ENCODE measurements at places on chromosomes 1 and 21.

- DNase-seq = no peak
Measured at GRCh38 chr1:244836135-244836521, 670 bp downstream of the COX20 start.

GRCh38 chr21:34908419-34909055 lies 140.6 kb downstream of the RUNX1 start:
- DNase-seq = no peak

DNA sequence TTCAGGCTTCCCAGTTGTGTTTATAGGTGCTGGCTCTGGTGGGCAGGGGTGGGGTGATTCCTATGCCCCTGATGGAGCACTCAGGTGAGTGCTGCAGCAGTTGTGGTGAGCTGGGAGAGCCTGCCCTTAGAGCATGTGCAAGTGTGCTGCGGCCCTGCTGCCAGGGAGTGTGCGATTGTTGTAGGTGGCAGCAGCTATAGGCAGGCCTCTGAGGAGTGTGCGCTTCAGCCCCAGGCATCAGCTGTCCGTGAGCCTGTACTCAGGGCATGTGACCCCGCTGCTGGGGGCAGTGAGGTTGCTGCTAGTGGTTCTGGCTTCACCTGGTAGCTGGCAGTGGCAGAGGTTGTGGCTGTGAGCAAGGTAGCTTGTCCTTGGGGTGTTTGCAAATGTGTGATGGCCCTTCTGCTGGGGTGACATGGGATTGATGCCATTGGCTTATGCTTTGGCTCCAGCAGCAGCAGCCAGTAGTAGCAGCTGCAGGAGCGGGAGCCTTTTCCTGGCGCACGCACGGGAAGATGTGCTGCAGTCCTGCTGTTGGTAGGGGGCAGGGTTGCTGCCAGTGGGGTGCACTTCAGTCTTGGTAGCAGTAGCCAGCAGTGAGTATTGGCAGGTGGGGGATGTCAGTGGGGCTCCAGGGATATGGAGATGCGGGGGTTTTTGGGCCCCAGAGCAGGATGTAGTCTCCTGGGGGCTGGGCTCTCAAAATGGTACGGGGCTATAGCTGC lies 37.7 kb downstream of the SYCP1 start:
- no peak for DNase-seq

GRCh38 chr1:54838565-54839180 lies 37.5 kb upstream of the TTC22 start:
- DNase-seq = no peak

GRCh38 chr1:157995583-157996169 lies 2.2 kb downstream of the KIRREL1 start:
- no peak for DNase-seq

- no peak for DNase-seq
Measured at GRCh38 chr21:33373451-33373850, 29.8 kb upstream of the IFNGR2 start.

DNA sequence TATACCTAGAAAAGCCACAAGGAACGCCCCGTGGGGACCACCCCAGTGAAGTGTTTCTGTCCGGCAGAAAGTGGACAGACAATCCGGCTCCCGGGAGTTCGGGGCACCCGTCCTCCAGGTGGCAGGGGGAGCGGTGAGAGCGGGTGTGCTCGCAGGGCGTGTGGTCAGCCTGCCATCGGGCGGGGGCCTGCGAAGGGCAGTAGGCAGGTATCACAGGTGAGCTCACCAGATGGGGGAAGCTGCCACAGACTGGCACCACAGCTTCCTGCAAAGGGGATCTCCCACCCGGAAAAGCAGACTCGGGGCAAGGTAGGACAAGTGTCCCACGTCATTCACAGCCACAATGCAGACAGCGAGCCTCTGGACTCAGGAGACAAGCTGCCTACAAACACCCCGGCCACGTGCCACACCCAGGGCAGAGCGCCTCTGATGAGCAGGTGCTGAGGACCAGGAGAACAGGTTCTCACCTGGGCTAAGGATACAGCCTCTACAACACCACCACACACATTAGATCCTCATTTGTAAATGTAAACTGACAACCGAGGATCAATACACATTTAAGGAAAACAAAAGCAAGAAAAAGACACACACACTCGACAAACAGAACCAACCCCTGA lies 36.4 kb downstream of the VPS26C start:
- no peak for DNase-seq

DNA sequence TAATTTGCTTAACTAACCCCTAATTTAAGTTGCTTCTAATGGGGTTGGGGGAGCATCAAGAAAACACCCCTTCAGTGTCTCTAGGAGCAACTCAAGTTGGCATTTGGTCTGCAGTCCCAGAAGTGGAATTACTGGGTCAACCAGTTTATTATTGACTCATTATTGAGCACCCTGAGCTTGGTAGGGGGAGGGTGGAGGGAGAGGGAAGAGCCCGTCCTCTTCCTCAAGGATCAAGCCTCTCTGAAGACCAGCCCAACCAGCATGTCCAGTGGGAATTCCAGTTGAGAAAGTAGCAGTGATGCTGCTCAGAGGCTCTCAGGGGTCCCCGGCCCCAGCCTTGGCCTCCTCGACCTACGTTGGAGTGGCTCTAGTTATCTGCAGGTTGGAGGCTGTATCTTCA lies 2.1 kb upstream of the PLA2G2F start:
- DNase-seq = no peak

GRCh38 chr1:230599926-230600656 lies 42.2 kb upstream of the COG2 start:
- DNase-seq = no peak

DNA sequence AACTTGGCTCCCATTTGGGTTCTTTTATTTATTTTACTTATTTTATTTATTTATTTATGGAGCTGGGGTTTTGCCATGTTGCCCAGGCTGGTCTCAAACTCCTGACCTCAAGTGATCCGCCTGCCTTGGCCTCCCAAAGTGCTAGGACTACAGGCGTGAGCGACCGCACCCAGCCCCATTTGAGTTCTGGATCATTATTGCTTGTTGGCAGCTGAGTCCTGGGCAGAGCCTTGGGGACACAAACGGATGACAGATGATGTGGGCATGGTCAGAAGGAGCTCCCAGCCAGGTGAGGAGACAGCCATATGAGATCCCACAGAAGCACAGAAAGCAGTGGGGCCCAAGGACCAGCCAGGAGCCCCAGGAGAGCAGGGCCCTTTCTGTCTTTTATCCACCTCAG lies 254.0 kb downstream of the MATN1 start:
- DNase-seq = no peak

DNA sequence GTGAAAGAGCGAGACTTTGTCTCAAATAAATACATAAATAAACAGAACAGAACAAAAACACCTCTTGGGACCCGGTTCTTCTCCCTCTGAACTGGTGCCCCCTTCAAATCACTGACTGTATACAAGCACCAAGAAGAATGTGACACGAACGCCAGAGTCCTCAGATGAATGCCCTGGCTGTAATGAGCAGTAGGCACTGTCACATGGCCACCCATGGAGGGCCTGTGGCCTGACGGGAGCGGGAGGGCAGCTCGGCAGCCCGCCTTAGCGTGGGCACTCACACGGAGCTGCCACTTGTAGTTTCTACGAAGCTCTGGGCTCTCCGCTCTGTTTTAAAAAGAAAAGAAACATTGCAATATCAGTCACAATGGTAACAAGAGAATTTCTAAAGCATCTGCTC lies 146.0 kb downstream of the PEX14 start:
- no peak for DNase-seq

DNA sequence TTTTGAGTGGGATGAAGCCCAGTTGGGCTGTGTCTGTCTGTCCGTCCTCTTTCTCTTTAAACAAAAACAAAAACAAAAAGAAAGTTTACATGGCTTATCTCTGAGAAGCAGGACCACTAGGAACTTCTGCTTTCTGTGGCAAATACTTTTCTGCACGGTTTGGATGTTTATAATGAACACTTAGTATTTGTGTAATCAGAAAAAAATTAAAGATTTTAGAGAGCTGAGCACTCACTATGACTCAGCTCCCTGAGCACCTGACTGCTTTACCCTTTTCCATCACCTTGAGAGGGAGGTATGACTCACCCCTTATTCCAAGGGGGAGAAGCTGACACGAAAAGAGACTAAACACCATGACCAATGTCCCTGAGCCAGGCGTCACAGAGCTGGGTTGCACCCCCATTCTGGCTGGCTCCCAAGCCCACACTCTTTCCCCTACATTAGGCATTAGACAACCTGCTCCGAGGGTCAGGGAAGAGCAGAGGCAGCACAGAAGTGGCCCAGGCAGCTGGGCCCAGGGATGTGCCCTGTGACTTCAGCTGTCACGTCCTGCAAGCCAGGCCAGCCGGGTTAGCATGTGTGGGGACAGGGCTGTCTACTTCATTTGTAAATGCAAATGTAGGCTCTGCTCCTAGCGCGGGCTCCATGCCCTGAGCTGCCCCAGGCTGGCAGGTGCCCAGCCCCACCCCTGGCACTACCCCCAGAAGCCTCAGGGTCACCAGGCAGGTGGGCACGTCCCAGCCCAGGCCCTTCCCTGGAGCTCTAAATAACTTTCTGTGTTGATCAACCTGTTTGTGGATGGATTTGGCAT lies 30.4 kb downstream of the RAP1GAP start:
- DNase-seq = peak; percentile 42

GRCh38 chr1:117181630-117182041 lies 29.1 kb downstream of the VTCN1 start:
- DNase-seq = no peak

GRCh38 chr21:35441868-35442582 lies 392.9 kb upstream of the RUNX1 start:
- DNase-seq = no peak

DNA sequence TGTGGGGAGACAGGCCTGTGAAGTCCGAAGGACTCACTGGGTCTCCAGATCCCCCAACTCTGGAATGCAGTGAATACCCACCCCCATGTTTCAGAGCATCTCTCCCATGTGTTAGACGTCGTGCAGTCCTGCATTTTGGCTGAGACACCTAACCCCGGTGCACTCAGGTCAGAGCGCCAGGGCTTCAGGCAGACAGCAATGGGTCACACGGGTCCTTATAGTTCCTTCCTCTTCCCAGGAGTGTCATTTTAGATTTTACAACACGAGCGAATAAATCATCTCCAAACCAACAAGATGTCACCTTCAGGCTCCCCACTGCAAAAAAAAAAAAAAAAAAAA lies 5.1 kb downstream of the PRRX1 start:
- DNase-seq = no peak

DNA sequence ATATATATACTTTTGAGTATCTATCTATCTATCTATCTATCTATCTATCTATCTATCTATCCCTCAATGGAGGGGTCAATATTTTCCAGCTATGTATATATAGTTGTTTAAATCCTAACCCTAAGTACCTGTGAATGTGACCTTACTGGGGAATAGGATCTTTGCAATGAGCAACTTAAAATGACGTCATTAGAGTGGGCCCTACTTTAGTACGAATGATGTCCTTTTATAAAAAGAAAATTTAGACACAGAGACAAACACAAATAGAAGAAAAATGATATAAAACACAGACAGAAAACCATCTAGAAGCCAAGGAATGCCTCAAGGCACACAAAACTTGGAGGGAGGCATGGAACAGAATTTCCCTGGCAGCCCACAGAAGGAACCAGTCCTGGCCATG lies 2283.7 kb downstream of the NCAM2 start:
- no peak for DNase-seq

GRCh38 chr1:94325377-94326302 lies 88.3 kb upstream of the ARHGAP29 start:
- no peak for DNase-seq

- no peak for DNase-seq
Measured at GRCh38 chr1:214864896-214865688, 217.4 kb upstream of the KCNK2 start.

- DNase-seq = no peak
Measured at GRCh38 chr1:110601332-110601731, 4.8 kb downstream of the KCNA2 start.

DNA sequence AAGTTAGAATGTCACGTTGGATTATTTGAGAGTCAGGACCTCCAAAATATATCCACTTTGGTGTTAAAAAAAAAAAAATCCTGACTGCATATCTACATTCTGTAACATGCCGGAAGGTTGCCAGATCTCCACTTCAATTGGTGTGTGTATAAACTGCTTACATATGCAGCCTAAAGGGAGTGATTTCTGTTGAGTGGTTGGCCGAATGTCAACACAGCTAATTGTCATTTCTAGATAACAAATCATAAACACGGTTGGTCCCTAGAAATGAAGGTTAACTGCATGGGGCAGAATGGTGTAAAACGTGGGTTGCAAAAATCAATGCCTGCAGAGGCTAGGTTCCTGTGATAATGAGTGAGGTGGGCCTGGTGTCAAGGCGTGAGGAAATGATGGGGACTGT lies 15.0 kb upstream of the ROR1 start:
- no peak for DNase-seq

DNA sequence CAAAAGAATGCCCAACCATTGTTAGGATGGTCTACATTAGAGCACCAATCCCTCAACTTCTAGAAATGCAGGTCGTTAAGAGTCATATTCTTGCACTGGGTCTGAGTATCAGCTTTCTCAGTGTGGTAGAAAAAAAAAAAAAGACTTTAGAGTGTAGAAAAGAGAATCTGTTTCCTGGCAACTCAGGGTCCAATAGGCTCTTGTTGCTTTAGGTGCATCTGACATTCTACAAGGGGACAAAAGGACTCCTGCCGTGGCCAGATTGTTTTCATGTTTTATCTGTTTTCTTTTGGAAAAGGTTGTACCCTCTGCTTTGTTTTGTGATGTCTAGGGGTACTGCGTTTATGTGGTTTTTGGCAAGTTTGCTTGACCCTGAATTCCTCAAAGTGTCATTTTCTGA lies 105.4 kb upstream of the KCNK2 start:
- no peak for DNase-seq

DNA sequence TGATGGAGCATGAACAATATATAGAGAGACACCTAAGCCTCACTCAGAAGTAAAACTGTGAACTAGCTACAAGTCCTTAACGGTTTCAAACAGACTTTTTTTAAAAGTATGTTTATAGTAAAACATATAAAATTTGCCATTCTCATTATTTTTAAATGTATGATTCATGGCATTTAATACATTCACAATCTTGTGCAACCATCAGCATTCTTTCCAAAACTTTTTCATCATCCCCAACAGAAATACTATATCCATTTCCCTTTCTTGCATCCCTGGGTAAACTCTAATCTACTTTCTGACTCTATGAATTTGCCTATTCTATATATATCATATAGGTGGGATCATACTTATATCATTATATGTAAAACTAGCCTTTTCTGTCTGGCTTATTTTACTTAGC lies 25.5 kb downstream of the EVI5 start:
- DNase-seq = no peak

DNA sequence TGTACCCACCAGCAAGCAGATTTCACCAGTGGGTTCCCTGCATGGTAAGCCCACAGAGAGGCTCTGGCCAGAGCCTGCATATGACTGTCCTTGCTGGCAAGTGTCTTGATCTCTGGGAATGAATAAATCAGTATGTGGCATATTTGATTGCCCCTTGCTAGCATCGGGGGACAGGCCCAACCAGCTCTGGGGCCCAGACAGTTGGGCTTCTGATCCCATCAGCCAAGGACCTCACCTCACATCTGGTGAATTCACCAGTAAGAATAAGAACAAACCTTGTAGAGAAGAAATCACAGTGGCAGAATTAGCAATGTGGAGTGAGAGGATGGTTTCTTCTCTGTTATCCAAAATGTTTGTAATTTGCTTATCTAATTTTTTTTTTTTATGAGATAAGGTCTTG lies 15.9 kb downstream of the SLC1A7 start:
- no peak for DNase-seq

GRCh38 chr1:232273011-232273410 lies 356.9 kb downstream of the SIPA1L2 start:
- DNase-seq = no peak
